ENCODE measurements at places on chromosomes 11 and 22.

DNA sequence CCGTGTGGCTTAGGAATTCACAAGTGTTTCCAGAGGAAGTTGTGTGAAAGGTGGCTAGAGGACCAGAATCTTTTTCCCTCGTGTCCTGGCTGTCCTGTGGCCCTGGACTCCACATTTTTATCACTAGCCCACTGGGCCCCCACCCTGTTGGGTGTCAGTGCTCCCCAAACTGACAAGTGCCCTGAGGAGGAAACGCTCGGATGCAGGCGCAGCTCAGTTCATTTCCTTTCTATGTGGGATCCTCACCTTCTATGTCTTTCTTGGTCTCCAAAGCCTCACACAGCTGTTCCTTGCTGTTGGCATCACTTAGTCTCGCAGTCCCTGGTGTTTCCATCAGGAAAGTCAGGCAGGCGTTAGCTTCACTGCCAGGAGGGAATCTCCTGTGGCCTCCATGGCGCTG, 68.0 kb upstream of the KCNQ1OT1 start:
- DNase-seq, result no peak

DNA sequence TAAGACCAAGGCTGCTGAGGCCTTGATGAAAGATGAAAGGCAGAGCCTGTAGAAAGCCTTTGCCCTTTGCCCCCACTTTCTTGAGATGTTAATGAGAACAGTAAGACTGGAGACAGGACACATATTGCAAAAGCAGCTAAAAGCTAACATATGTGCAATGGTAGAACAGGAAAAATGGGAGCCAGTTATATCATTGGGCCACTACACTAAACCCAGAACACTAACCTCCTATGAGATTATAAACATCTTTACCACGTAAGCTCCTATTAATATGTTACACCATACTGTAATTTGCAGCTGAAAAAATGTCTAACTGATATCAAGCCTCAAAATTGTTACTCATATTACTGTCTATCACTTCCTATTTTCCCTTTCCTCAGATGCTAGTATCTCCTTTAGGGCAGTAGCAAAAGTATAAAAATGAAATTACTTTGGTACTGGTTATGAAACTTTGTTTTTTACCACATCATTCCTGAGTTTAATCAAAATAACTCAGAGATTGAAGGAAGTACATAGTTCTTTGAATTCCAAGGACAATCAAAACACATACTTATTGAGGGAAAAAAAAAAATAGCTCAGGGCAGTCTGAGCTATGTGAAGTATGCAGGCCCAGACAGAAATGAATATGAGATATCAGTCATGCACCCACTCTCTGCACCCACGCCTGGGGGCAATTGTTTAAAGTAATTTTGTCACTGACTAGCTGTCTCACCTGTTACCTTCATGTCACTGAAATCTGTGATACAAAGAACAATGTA, 9.1 kb downstream of the HPS5 start:
- DNase-seq, result no peak

GRCh38 chr11:22657101-22657694, 9.2 kb upstream of the GAS2 start:
- no peak for DNase-seq

- DNase-seq, result no peak
Observed at GRCh38 chr11:12007230-12007593, 1.2 kb downstream of the DKK3 start.

GRCh38 chr11:11020219-11020726, 162.4 kb upstream of the ZBED5 start:
- no peak for DNase-seq

Measured in NCI-H1092 (cell line).